ENCODE measurements at places on chromosomes 3 and 15.

DNA sequence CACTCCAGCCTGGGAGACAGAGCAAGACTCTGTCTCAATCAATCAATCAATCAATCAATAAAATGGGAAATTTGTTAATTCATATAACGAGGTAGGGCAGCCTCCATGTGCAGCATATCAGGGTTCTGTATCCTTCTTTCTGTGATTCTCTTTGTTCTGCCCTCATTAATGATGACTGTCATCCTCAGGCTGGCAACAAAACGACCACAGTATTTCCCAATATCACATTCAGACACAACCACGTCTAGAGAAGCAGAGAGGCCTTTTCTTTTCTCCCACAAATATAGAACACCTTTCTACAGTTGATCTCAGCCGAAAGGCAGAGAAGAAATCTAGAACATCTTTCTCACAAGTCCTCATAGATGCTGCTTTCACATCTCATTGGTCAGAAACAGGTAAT, 11.2 kb downstream of the CEP19 start:
- no peak for DNase-seq

DNA sequence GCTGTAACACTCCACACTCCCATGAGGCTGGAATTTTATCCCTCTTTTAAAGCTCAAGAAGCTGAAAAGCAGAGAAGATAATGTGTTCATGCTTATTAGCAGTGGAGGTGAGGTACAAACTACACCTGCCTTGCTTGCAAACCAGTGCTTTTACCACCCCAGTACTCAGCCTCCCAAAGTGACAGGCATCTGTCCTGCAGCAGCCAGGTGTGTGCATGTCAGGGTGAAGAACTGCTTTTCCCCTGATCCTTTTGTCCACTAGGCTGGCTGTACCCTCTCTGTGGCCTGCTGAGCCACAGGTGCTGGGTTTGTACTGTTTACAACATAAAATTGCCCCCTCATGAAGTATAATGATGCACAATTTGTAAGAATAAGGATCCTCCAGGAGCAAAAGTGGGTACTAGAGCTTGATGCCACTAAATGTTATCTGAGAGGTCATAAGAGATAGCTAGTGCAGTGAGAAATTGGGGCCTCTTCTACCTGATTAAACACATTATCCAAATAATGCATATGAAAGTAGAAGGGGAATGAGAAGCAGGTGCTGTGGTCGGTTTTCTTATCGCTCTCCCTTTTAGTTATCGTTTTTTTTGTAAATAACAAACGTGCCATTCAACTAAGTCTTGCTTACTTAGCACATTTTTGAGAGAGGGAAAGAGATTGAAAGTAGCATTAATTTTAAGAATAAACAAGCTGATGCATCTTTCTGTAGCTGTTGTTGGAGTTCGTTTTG, 39.2 kb upstream of the GADL1 start:
- no peak for DNase-seq

DNA sequence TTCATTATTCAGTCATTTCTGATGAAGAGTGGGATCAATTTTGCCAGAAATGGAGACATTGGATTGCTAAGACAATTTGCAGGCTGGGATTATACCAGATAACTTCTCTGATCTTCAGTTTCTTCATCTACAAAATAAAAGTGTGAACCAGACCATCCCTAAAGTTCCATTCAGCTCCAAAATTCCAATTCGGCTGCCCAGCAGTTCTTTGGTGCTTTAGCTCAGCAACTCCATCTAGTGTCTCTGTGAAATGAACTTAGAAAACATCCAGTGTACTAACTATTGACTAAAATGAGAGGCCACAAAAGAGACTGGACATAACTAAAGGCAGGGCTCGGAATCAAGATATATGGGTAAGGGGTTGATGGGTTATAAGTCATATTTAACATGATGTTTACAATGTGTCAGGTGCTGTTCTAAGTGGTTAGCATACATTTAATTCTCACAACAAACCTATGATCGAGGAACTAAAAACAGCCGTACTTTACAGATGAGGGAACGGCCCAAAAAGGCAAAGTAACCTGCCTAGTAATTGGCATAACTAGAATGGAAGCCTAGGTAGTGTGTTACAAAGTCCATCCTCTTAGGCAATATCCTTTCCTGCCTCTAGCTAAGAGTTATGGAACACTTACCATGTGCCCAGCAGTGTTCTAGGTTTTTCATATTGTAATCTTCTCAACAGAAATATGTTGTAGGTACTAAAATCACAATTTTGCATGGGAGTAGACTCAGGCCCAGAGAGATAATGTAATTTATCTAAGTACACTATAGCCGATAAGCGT, 17.0 kb downstream of the THAP10 start:
- peak; percentile 33 for DNase-seq

DNA sequence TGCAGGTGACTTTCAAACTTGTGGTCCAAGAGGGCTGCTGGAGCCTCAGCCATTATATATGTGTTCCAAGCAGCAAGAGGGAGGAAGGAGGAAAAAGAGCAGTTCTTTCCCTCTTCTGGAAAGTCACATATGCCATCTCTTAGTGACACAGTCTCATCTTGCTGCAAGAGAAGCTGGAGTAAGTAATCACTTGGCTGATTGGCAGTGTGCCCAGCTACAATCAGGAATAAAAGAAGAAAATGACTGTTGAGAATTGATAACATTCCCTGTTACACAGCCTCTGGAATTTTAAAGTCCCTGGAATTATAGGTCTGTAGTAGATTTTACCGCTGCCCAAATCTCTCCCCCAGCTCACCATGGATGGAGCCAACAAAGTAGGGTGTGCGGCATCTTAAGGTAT, 31.4 kb upstream of the LYZL4 start:
- DNase-seq, result no peak

DNA sequence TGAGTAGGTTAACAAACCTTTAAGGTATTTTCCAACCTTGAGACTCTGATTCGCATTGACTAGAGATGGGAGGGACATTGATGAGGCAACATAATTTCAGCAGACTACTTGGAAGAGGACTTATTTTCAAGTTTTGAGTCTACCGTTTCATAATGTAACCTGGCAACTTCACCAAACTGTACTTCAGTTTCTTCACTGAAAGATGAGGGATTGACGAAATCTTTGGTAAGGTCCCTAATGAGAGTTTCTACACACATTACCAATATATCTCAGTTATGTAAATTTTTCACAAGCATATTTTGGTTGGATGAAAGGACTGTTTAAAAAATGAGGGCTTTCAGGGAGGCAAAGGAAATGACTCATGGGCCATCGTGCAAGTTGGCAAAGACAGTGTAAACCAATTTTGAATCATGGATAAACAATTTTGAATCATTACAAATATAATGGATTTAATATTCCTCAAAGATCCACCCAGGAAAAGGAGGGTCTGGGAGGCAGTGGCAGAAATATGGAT, 28.7 kb upstream of the SEMA6D start:
- DNase-seq, result no peak

DNA sequence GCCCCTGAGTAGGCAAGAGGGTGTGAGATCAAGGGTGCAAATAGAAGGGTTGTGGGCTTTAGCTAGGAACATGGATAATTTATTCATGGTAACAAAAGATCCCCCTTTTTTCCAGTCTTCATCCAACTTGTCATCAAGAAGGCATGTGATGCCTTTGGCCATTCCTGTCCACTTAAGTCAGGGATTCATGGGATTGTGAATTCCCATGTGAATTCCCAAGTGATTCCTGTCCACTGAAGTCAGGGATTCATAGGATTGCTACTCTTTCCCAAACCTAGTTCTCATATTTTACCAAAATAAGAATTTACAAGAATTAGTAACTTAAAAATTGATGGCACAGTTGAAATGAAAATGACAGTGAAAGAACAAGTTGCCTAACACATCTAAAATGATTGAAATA, 40.8 kb downstream of the HMG20A start:
- no peak for DNase-seq

- no peak for DNase-seq
Observed at GRCh38 chr3:99990179-99990578, 124.1 kb downstream of the FILIP1L start.

- no peak for DNase-seq
Observed at GRCh38 chr3:24300949-24301348, 193.7 kb downstream of the THRB start.

All from hepatocyte (in vitro differentiated cells).